ENCODE measurements at places on chromosomes 4 and X. TPM values are rescaled to one million over a fixed set of nuclear protein-coding genes. Genes with fewer than 3 reads are reported as not detected.

SPIN2A gene
- total RNA-seq, result 0.56 TPM

LGI2 gene
- total RNA-seq, result not detected

HELT gene
- total RNA-seq, result not detected

ZNF711 gene
- 0.42 TPM for total RNA-seq
